ENCODE measurements at places on chromosomes 16 and 17. TPM values are rescaled to one million over a fixed set of nuclear protein-coding genes. Genes with fewer than 3 reads are reported as not detected.

Gene RAMP2
- not detected for total RNA-seq

Gene MIEN1
- 57.1 TPM for total RNA-seq

Gene KRTAP1-1
- not detected for total RNA-seq

Gene ASIC2
- total RNA-seq = 0.07 TPM

Gene SLC47A1
- 2.0 TPM for total RNA-seq

Gene NLGN2
- 4.9 TPM for total RNA-seq

Gene TM4SF5
- not detected for total RNA-seq

Gene HBA2
- total RNA-seq = not detected

Gene TBC1D3L
- total RNA-seq = 2.0 TPM

Gene GPR142
- not detected for total RNA-seq

Gene PRSS21
- total RNA-seq = 5.6 TPM

Gene LPO
- not detected for total RNA-seq

Gene CDH5
- not detected for total RNA-seq

Gene SLC5A11
- total RNA-seq = not detected

Data from foreskin keratinocyte (primary cell).